Posterior vena cava (tissue), 2 donors: ENCODE measurements at places on chromosomes 3 and 15. TPM values are rescaled to one million over a fixed set of nuclear protein-coding genes. Genes with fewer than 3 reads are reported as not detected.

GRCh38 chr3:50302095-50303012 lies 1.0 kb downstream of the HYAL1 start:
- DNase-seq, result no peak

DNA sequence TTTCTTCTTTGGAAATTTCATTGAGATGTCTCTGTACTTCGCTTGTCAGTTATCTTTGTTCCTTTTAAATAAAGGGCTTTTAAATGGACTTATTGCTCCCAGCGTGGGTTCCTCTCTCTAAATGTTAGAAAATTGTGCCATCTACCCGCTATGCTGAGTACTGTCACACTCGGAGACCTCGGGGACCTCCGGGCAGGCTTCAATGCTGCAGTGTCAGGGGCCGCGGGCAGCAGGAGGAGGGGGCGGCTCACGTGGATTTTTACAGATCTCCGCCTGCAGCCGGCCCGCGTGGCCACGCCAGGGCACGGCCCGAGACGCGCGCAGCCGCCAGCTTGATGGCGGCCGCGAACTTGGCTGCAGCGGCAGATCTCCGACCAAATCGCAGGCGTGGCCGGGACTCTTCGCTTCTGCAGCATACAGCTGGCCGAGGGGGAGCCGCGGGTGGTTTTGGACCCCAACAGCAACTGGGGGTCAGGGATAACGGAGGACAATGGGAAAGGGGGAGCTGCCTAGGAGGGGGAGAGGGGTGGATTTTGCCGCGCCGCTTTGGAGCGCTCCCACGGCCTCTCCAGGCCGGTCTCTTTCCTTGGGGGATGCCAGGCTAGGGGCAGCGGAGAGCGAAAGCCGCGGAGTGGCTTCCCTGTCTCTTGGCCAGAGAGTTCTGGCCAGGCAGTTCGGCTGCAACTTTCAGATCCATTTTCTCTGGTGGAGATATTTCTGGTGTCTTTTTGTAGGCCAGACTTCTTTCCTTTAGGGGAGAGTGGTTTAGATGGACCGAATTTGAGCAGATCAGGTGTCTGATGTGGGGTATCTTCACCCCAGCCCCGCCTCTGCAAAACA lies 15.3 kb downstream of the NR2F2 start:
- peak; percentile 95 for DNase-seq

GRCh38 chr3:193701953-193702635 lies 109.1 kb downstream of the OPA1 start:
- DNase-seq, result no peak

GRCh38 chr3:46127503-46127902 lies 80.6 kb downstream of the CCR1 start:
- DNase-seq, result no peak

GRCh38 chr3:133576169-133576568 lies 2.7 kb downstream of the CDV3 start:
- DNase-seq, result no peak

- DNase-seq, result peak; percentile 56
Observed at GRCh38 chr15:77853910-77854309, 221.2 kb upstream of the LINGO1 start.

GRCh38 chr15:98724048-98724447 lies 75.7 kb downstream of the IGF1R start:
- no peak for DNase-seq

- no peak for DNase-seq
Observed at GRCh38 chr15:57165992-57166391, 210.3 kb upstream of the CGNL1 start.

The DUOX1 gene
- total RNA-seq, result 0.62 TPM

The FOXL2NB gene
- total RNA-seq, result not detected

The C3orf80 gene
- total RNA-seq, result 0.51 TPM

The GOLGA8R gene
- 8.0 TPM for total RNA-seq

The ITIH1 gene
- total RNA-seq, result 2.6 TPM
